ENCODE measurements at places on chromosomes 12 and 14.

DNA sequence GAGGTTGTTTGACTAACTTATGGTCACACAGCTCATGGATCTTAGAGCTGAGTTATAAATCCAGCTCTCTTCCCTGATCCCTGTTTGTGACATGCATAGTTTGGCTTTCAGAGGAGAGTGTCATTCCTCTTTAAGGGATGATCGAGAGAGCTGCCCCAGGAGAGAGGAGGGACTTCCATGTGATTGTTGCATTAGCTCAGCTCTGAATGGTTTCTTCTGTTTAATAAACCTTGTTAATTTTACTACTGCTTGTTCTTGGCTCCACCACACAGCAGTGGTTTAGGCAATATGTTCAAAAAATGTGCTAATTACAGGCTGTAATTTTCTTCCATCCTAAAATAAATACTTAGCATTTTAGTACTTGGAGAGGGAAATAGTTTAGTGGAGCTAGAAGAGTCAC lies 152.5 kb downstream of the C12orf75 start:
- no peak for DNase-seq

GRCh38 chr12:52074971-52075724 lies 4.4 kb upstream of the SMIM41 start:
- no peak for DNase-seq

DNA sequence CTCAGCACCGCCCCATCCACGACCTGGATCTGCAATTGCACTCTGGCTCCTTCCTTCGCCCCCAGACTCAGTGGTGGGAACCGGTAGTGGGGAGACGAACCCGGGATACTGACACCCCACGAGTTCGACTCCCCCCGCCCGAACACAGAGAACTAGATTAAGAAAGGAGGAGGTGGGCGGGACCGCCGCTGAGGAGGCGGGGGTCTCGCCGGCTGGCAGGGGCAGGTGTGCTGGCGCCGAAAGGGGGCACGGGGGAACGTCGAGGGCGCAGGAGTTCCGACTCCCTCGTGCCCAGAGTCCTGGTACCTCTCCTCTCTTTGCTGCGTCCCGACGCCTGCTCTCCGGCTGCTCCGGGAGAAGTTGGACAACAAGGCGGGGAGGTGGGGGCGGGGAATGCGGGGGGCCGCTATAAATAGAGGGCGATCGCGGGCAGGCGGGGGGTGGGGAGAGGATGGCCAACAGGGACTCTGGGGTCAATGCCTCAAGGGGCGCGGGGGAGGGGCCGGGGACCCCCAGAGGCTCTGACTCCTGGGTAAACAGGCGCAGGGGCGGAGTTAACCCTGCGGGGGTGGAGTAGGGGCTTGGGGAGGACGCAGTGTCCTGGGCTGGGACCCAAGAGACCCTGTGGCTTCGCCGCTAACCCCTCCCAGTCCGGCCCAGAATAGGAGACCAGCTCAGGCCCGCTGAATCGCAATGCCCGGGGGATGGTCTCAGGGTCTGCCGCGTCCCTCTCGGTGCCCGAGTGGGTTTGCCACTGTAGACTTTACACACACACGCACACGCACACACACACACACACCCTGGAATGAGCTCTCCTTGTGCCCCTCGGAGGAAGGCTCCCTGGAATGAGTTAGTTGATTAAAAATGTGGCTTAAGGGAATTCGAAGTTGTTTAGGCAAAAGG lies 761 bp upstream of the NDRG2 start:
- peak; percentile 10 for DNase-seq

DNA sequence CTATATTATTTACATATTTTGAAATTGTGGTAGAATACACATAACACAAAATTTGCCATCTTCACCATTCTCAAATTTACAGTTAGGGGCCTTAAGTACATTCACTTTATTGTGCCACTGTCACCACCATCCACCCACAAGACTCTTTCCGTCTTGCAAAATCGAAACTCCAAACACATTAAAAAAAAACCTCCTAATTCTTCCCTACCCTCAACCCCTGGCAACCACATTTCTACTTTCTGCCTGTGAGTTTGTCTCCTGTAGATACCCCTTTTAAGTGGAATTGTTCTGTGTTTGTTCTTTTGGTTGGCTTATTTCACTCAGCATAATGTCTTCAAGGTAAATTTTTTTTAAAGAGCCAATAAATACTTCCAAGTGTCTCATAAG lies 31.6 kb upstream of the AMIGO2 start:
- DNase-seq: no peak

DNA sequence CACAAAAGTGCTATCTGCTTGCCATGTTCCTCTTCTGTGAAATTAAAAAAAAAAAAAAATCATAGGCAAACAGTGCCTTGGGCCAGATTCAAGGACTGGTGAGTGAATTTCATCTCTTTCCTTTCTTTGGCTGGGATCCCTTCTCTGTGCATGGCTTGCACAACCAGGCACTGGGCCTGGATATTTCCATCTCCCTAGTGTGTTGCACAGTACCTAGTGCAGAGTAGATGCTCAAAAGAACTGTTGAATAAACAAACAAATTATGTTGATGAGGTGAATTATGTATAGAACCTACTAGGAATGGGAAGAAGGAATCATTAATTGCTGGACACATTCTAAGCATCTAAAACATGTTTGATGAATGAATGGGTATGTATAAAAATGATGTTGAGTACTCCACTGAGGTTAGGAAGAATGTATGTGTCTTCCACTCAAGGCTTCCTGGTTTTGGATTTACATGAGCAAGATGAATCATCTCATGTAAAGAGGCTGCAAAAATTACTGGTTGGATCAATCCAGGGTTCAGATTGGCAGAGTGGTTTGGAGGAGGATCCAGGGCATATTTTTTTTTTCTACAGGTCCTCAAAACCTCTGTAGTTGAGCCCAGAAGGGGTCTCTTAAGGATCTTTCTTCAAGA lies 93.2 kb downstream of the EMP1 start:
- no peak for DNase-seq

- DNase-seq: no peak
Measured at GRCh38 chr14:84988357-84988756, 541.6 kb upstream of the FLRT2 start.

DNA sequence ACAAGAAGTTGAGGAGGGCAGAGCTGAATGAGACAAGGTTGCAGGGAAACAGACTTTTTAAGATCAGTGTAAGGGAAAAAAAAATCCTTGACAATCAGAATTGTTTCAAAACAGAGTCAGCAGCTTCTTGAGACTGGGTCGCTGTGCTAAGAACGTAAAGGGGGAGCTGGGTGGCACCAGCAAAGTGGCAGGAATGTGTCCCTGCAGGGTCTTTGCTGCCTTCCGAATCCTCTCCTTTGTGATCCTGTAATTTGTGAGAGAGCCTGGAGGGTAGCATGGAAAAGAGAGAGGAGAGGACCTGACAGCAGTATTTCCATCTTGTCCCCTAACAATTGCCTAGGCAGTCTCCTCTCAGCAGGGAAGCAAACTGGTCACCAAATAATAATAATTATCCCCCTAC lies 472.8 kb downstream of the RGS6 start:
- DNase-seq: no peak

GRCh38 chr12:94712815-94713515 lies 62.6 kb upstream of the TMCC3 start:
- DNase-seq: no peak

Measured in germinal center (tissue), 1 donor.